Glomerular endothelial cell (primary cell): ENCODE measurements at places on chromosomes 3 and 15. TPM values are rescaled to one million over a fixed set of nuclear protein-coding genes. Genes with fewer than 3 reads are reported as not detected.

GRCh38 chr15:32636410-32636809 lies 5.1 kb upstream of the SCG5 start:
- DNase-seq = no peak

DNA sequence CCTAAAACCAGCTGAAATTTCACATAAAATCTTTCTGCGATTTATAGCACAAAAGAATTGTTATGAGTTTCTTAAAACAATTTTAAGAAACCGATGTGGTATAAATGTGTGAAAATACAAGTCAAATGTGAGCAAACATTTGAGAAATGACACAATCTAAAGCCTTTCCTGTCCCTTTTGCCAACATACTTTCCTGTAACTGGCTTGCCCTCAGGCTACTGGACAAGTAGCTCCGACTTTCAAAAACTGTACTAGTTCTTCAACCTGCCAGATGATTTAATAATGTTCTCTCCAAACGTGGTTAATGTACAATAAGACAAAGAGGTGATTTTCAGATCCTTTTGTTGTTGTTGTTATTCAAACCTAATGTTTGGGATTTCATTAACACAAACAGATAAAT lies 105.9 kb upstream of the ARHGEF26 start:
- DNase-seq = no peak

- DNase-seq = no peak
These were observed 1.7 kb upstream of the GPR62 start for GRCh38 chr3:51953445-51953844.

GRCh38 chr15:25731411-25731810 lies 131.7 kb downstream of the ATP10A start:
- DNase-seq = no peak

DNA sequence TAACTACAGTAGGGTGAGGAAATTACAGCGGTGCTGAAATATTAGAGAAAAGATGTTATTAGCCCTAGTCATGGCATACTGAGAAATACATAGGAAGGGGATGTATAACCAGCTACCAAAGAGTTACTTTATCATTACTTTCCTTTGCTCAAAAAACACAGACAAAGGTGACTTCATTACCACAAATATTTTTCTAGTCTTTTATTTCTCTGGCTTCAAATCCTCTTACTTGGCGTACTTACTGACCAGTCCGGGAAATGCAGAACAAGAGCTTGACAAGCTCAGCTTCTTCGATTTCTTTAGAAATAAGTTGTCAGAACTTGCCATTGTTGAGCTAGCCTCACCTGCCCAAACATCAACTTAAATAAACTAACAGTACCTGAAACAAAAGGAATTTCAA lies 142.1 kb upstream of the TMCO5A start:
- no peak for DNase-seq

- no peak for DNase-seq
These were observed 17.6 kb downstream of the EXOSC7 start for GRCh38 chr3:44993471-44994205.

DNA sequence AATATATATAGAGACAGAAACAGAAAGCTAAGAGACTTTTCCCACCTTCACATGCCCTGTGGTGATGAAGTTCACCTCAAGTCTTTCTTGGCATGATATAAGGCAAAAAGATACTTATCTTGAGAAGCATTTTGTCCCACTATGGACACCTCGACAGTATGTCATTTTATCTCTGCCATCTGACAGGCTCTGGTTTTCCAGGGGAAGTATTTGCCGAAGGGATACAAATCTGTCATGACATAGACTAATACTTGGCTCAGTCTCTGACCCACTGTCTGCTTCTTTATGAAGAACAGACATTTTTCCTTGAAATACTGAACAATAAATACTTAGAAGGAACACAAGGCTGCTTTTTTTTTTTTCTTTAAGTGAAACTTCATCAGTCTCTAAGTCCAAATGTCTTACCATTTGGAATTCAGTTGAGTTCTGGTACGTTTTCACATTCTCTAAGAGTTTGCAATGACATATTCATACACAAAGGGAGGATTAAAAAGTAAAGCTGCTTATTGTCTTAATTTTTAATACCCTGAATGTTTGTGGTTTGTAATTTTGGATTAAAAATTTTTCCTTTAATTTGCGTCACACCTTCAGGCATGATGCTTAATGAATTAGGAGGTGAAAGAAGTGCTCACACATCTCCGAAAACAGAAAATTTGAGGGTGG lies 87.8 kb upstream of the LMOD3 start:
- DNase-seq = no peak

DNA sequence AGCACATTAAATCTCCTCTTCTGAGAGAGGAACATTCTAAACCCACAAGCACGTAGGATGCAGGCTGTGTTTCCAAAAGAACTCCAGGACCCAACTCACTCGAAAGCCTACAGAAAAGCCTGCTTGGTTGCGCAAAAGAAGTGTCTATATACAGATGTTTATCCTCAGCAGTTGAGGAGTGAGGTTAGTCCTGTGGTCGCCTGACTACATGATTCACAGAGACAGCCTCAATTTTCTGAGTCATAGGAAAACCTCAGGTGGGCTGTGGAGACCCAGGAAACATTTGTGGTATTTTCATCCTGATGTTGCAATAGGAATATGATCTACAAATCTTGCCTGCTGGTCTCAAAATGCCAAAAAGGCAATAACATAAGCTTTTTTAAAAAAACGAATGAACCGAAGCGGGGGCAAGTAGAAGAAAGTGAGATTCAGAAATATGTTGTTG lies 183.8 kb upstream of the THRB start:
- no peak for DNase-seq

- DNase-seq = no peak
These were observed 19.7 kb upstream of the GOLGB1 start for GRCh38 chr3:121769246-121769645.

THPO gene
- total RNA-seq = not detected in 2 replicates
